ENCODE measurements at places on chromosomes 6 and 20.

DNA sequence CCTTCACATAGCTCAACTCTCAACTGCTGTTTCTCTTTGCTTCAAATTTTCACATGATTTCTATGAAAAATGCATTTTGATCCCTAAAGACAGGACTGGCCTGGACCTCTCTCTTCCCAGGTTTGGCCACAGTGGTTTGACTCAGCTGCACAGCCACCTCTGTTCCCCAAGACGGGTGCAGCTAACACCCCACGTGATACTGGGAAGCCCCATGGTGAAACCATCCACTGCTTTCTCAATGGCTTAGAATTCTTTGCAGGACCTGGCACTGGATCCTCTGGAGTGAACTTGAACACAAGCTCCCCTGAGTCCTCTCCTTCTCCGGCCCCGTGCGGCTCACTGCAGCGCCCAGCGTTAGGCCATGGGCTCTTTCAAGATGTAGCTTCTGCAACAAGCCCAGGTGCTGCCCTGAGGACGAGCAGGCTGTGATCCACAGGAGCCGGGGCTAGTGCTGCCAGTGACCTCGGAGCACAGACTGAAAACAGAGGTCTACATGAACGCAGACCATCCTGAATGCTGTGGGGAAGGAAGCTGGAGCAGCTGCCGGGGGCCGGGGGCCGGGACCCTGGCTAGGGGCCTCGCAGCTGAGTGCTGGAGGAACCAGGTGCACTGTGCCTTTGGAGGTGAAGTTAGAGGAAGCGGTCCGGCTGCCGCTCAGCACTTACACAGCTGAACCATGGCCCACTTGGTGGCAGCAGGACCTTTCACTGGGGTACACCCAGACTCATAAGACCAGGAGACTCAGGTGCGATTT, 58.8 kb upstream of the MPC1 start:
- no peak for DNase-seq

DNA sequence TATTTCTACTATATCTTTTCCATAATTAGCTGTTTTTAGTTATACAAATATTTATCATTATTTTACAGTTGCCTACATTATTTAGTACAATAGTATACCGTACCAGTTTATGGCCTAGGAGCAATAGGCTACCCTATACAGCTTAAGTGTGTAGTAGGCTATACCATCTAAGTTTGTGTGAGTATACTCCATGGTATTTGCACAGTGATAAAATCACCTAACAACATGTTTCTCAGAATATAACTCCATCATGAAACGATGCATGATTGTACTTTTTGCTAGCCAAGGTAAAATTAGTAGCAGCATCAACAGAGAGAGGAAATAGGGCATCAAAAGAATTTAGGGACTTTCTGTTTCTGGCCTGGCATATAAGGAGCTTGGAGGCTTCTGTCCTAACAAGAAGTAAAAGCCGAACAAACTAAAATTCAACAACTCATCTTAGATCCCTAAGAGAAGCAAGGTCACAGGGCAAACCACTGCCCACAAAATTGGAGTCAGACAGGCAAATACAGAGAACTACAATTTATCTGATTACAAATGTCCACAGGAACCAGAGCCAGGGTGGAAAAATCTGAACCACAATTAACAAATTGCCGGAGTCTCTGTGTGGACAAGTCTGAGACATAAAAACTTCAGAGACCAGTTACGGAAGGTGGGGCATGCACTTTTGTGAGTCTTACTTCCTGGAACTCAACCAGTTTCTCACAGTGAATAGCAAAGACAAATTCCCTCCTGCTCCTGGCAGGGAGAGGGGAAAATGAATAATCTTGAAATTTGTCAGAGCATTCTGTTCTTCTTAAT, 671.4 kb downstream of the RFPL4B start:
- no peak for DNase-seq

- DNase-seq, result no peak
Measured at GRCh38 chr6:13302291-13302690, 26.0 kb downstream of the TBC1D7 start.

GRCh38 chr20:4465855-4466545, 255.7 kb upstream of the PRND start:
- no peak for DNase-seq

DNA sequence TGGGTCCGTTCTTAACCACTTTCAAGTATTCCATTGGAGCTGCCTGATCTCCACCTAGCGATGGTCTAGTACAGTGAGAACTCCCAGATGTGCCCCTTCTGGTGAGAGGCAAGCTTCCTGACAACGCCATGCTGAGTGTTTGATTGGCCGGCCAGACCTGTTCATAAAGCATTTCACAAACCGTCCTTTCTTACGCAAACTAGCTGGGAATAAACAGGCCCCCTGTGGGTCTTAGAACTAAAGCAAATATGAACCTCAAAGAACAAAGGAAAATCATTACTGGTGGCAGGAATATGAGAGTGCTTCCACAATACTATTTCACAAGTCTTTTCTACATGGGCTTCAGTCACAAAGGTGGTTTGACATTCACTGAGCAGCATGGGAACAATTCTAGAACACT, 15.6 kb upstream of the GCNT2 start:
- DNase-seq, result no peak

DNA sequence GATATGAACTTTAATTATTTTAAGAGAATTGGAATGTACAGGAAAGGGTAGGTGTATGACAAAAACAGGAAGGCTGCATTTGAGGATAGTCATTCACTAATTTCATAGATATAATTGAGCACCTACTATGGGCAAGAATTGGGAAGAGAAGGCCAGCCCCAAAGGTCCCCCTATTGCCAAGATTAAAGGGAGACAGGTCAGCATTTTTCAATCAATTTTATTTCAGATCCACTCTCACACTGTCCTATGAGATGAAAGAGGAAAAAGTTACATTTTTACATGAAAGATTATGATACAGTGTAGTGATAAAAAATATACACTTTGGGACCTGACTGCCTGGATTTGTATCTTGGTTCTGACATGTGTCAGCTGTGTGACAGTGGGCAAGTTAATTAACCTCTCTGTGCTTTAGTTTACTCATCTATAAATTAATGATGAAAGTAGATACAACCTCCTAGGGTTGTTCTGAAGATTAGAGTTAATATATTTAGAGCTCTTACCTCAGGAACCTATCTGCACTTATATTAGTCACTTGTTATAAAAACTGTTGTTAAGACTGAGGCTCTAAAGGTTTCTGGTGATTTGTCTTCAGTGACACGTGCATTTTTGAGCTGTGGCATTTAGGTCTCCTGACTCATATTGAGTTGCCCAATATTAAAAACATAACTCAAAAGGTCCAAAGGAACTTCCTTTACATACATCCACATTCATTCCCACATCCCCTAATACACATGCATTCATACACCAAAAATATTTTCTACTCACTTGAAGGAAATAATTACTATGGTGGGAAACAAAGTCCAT, 45.7 kb downstream of the SCGN start:
- DNase-seq, result no peak

- DNase-seq, result no peak
Measured at GRCh38 chr6:116577486-116577885, 6.2 kb downstream of the RWDD1 start.
